IMR-90 (cell line): ENCODE measurements at places on chromosomes 4 and X. TPM values are rescaled to one million over a fixed set of nuclear protein-coding genes. Genes with fewer than 3 reads are reported as not detected.

DNA sequence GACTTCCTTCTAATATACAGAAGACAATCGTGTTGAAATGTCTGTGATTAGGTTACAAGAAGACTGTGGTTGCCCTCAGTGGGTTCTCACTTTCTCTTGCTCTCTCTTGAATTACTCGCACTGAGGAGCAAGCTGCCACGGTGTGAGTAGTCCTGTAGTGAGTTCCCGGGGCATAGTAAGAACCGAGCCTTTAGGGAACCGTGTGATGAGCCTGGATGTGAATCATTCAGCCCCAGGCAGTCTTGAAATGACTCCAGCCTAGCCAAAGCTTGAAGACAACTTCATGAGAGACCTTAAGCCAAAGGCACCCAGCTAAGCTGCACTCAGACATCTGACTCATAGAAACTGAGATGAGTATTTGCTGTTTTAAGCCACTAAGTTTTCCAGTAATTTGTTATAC lies 292.7 kb downstream of the SPOCK3 start:
- DNase-seq: no peak

- peak; percentile 12 for DNase-seq
Observed at GRCh38 chr4:48195374-48195773, 61.3 kb upstream of the TXK start.

- no peak for DNase-seq
Observed at GRCh38 chrX:110374559-110374958, 15.9 kb downstream of the RTL9 start.

- no peak for DNase-seq
Observed at GRCh38 chr4:58090539-58090938, 980.4 kb upstream of the IGFBP7 start.

DNA sequence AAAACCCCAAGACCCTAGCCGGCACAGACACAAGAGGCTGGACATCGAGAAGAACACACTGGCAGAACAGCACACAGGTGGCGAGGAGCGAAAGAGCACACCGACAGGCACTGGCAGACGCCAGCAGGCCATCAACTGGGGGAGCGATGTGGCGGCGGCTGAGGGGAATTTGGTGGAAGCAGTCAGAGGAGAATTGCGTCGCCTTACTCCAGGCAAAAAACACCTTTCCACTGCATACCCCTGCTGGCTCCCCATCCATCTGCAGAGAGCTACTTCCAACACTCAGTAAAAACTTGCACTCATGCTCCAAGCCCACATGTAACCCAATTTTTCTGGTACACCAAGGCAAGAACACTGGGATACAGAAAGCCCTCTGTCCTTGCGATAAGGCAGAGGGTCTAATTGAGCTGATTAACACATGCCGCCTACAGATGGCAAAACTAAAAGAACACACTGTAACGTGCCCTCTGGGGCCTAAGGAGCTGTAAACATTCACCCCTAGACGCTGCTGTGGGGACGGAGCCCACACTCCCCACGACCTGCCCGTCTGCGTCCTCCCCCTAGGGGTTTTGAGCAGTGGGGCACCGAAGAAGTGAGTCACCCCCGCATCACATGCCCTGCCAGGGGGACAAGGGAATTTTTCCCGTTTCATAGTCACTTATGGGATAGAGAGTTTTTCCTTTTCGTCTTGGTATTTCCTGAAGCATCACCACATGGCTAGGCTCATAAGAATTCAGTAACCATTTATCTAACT lies 262.3 kb downstream of the KCTD8 start:
- DNase-seq: no peak

PCDH10 gene
- 0.90 and 1.4 TPM in 2 replicates for total RNA-seq
